ENCODE measurements at places on chromosomes 3 and 15.

- DNase-seq: no peak
Observed at GRCh38 chr3:151183265-151183671, 19.7 kb downstream of the GPR171 start.

- no peak for DNase-seq
Observed at GRCh38 chr3:181741417-181741816, 29.7 kb downstream of the SOX2 start.

GRCh38 chr15:52727815-52728214 is 48.6 kb upstream of the ATOSA start:
- DNase-seq: no peak

DNA sequence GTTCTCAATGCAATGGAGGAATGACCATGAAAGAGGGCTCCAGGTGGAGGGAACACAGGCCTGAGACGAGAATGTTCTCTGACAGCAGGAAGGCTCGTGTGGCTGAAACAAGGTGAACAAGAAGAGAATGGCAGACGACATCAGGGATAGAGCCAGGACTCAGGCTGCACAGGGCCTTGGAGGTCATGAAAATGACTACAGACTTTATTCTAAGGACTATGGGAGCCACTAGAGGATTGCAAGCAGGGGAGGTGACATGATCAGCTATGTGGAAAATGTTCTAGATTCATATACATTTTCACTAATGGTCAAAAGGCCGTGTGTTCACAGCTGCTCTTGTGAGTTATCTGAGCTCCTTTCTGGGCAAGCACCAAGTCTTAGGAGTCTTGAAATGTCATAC is 78.2 kb downstream of the TAFA4 start:
- no peak for DNase-seq

GRCh38 chr15:52078876-52079700 is 33.5 kb downstream of the BCL2L10 start:
- peak; percentile 52 for DNase-seq

- DNase-seq: no peak
Observed at GRCh38 chr3:12444582-12445471, 39.5 kb upstream of the TSEN2 start.

GRCh38 chr3:10356461-10356981 is 35.6 kb upstream of the SEC13 start:
- DNase-seq: no peak

Measured in AG08395 (cell line).